ENCODE measurements at places on chromosomes 6 and 20.

GRCh38 chr20:19713822-19714578 is 44.1 kb upstream of the RIN2 start:
- no peak for DNase-seq

DNA sequence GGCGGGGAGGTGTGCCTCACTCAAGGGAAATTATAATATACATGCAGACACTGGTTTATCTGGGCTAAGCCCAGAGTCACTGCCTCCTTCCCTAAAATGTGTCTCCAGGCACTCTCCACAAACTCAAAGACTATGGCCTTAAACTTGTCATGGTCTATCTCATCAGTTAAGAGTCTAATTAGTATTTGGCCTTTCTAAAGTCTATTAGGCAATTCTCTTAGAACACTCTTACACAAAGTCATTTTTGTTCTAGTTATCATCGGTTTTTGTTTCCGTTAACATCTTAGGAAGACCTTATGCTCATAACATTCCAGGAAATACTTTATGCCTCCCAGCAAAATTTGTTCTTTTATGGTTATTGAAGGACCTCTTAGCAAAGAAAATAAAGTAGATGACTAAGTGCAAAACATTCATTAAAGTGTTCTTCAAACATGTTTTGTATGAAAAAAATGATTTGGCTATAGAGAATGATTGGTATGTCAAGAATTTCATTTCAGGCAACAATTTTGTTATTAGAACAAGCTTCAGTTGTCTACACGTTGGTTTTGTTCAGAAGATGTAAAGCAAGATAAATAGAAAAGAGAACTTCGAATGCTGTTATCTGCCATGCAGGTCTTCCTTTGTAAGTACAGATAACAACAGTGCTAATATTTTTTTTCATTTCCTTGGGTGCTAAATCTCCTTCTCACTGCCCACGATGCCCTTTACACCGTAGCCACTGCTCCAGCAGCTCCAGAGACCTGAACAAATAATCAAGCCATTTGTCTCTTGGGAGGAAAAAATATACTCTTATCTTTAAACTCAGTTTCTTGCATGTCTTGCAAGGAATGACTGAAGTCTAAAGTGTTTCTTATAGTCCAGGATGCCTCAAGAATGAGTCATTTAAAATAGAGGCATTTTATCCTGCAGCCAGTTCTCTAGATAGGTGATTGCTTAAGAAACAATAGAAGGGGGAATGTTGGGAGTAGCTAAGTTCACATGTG is 170.4 kb downstream of the HTR1B start:
- DNase-seq: no peak

DNA sequence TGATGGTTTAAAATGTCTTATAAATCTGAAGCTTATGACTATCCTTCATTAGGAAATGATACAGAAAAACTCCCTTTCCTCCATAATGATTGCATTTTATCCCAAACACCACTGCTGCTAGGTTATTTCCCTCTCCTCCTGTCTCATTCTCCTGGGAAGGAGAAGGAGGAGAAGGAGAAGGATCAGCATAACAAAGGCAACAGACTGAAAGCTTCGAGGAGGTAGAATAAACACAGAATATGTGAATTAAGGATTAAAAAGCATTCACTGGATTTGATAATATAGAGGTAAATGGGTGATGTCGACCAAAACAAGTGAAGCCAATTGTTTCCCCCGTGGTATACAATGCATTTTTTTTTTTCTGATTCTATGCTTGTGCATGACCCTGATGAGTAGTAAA is 82.0 kb downstream of the WASF1 start:
- DNase-seq: no peak

GRCh38 chr6:117549611-117550010 is 52.7 kb downstream of the GOPC start:
- no peak for DNase-seq

DNA sequence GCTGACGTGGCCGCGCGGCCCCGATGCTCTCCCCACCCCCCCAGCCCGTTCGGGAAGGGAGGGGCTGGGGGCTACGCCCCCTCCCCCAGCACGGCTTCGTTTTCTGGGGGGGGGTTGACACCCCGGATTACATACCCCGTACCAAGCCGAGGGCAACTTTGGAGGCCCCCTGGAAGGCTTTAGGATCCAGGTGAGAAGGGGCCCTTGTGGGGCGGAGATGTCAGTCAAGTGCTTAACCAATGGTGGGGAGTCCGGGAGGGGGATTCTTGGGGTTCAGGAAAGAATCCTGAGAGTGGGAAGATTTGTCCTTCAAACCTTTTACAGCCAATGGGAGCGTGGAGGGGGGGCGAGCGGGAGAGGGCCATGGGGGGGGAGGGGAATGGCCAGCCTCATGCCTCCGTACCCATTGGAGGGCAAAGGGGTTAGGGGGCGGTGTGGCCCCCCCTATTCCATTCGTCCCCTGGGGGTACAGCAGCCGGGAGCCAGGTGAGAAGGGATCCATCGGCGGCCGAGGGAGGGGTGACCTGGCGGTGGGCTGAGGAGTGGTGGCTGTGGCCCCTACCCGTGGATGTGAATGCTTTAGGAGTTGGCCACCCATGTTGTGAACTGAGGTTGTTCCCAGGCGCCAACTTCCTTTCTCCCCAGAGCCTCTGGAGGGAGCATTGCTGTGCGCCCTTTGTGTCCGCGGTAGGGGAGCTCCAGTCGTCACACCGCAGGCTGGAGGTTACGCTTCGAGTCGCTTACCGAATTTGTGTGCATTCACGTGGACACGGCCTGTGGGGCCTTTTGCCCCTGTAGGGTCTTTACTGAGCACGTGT is 682 bp downstream of the BRD2 start:
- no peak for DNase-seq

GRCh38 chr6:149782337-149782736 is 32.8 kb downstream of the PCMT1 start:
- no peak for DNase-seq

DNA sequence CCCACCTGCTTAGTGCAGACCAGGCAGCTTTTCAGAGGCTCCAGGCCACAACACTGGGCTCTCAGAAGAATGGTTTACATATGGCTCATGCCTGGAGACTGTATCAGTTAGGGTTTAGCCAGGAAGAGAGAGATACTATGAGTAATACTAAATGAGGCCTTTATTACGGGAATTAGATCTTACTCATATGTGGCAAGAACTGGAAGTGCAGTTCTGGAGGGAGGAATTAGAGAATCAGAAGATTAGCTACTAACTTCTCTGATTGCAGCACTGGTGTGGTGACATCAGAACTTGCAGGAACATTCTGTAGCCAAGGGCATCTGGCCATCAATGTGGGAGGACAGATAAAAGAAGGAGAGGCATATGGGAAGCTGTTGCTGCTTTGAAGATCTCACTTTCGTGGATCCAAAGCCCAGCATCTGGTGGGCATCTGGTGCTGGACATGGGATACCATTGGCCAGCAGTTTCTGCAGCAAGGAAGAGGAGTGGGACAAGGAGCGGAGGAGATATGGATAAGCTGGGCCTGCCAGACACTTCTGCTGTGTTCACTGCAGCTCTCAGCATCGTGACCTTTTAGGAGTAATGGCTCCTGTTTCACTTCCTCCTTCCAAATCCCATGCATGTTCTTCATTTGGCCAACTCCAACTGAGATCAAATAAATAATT is 248.5 kb downstream of the BTBD3 start:
- no peak for DNase-seq

DNA sequence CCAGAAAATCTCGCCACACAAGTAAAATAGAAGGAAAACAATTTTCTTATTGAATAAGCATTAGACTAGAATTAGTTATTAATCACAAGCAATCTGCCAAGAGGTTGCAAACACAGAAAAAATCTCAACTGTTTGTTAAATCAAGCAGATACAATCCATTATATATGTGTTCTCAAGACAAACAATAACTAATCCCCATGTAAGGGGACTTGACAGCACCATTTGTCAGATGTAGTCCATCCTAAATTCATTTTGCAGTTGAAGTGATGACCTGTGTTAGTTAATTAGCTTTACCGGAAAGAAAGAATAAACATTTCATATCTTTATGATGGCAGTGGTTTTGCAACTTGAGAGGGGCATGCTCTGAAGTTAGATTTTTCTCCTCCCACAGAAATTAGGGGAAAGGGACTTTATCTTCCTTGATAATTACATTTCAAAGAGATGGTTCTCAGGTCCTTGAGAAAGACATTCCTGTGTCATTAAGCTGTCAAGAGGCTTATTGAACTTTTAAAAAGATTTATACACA is 1588.0 kb downstream of the GRIK2 start:
- no peak for DNase-seq

DNA sequence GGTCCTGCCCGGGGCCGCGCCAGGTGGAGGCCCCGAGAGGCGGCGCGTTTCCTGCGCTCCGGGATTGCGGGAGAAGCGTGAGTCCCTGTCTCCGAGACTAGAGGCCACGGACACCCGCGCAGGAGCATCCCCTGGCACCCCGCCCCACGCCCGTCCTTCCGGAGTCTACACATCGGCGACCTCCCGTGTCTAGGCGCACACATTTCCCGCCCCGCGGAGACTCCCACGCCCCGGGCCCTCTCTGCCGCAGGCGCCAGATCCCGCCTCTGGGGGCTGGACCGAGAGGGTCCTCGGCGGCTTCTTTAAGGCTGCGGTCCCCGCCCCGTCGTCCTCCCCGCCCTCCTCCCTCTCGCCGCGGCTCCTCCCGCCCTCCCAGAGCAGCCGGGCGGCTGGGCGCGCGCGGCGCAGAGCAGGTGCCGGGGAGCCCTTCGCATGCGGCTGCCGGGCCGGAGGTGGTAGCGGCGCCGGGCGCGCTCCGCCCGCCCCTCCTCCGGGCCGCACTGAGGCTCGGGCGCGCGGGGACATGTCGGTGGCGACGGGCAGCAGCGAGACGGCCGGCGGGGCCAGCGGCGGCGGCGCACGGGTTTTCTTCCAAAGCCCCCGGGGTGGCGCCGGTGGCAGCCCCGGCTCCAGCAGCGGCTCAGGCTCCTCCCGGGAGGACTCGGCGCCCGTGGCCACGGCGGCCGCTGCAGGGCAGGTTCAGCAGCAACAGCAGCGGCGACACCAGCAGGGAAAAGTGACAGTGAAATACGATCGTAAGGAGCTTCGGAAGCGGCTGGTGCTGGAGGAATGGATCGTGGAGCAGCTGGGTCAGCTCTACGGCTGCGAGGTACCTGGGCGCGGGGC is at the start of gene PPP1R14C:
Gene PPP1R14C (plus strand): TSS at position 375 of the 846 bp plus-strand sequence. CDS start 149 bp downstream, at position 524.
- DNase-seq: no peak

GRCh38 chr6:111766201-111766857 is 106.9 kb downstream of the FYN start:
- DNase-seq: no peak

- no peak for DNase-seq
Observed at GRCh38 chr6:31092769-31093505, 19.4 kb downstream of the C6orf15 start.

- DNase-seq: no peak
Observed at GRCh38 chr6:88599571-88599970, 363.8 kb downstream of the RNGTT start.

DNA sequence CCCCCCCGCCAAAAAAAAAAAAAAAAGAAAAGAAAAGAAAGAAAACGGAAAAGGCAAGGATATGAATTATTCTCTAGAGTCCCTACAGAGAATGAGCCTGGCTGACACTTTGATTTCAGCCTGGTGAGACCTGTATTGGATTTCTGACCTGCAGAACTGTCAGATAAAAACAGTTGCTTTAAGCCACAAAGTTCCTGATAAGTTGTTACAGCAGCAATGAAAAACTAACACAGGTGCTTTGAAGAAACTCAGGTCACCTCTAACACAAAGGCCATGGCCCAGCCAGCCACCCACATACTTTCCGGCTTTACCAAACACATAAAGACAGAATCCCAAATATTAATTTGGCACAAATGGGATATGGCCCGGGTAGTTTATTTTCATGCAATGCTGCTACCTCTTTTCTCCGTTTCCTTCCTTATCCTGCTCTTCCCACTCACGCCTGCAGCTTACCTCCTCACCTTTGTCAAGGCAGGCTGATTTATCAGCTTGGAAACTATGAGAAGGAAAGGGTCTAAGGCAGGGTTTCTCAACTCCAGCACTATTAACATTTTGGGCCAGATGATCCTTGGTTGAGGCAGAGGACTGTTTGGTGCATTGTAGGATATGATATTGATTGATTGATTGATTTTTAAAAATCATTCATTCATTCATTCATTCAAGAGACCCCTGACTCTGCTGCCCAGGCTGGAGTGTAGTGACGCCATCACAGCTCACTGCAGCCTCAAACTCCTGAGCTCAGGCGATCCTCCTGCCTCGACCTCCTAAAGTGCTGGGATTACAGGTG is 88.1 kb downstream of the ATXN1 start:
- DNase-seq: no peak

All from SHP77 treated with DMSO at 0.1 percent for 48 hours (cell line).